ENCODE measurements at places on chromosomes 6 and 20. TPM values are rescaled to one million over a fixed set of nuclear protein-coding genes. Genes with fewer than 3 reads are reported as not detected.

Gene RPS6KA2
- total RNA-seq: 109 TPM

Gene ERGIC3
- 127 TPM for total RNA-seq

Gene SEMG1
- not detected for total RNA-seq

Gene FAM217A
- total RNA-seq: not detected

Gene SPAG4
- total RNA-seq: 5.0 TPM

Gene CNR1
- total RNA-seq: 7.1 TPM

Gene OR2B6
- not detected for total RNA-seq

DNA sequence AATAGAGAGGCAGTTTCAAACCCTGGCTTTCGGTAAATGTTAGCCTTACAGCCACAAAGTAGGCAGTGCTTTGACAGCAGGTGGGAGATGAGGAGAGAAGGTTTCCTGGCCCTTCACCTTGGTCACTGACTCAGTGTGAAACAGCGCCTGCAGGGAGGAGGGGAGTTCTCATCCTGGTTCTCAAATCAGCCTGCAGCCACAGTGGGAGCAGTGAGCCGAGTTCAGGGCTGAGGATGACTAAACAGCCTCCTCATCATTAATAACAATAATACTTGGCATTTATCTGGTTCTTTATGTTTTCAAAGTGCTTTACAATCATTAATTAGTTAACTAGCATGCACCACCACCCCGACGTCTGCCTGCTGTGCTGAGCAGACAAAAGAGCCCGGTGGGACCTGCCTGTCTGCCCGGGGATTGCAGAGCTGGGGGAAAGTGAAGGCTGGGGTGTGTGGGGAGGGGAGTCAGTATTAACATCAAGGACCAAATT lies 59.6 kb downstream of the PRDM1 start:
- DNase-seq: peak; percentile 86

DNA sequence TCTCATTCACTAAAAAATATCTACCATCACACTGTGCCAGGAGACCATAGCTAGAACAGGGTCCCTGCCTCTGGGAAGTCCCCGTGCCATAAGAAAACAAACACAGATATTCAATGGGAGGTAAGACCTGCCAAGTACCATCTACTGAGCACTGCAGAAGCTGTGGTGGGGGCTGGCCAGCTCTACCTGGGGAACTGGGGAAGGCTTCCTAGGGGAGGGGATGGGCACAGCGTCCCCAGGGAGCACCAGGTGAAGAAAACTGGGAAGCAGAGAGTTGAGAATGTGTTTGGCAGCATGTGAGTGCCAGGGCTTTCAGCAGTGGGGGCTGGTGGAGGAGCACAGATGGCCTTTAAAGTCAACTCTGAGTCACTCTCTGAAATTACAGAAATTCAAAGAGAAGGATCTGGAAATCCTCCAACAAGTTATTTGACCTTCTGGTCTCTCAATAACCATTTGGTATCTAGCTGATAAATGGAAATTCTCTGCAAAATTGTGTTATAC lies 85.2 kb downstream of the SHLD1 start:
- DNase-seq: no peak

GRCh38 chr6:134245706-134246105 lies 72.2 kb downstream of the SGK1 start:
- DNase-seq: no peak

GRCh38 chr6:73078333-73078862 lies 146.9 kb downstream of the KHDC1L start:
- no peak for DNase-seq

DNA sequence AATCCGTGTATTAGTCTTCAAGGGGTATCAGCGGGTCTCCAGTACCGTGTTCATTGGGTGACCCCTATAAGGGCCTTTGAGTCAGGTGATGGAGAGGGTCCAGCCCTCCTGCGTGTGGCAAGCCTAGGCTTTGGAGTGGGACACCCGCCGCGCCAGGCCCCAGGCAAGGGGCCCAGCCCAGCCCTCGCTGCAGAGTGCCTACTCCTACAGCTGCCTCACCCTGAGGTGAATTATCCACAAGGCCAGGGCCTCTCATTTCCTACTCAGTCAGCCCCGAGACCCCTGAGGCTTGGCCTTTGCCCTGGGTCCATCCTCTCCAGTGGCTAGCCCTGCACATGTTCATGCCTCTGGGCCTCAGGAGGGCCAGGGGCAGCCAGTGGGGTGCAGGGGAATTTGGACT lies 45.1 kb downstream of the TMEM242 start:
- no peak for DNase-seq

DNA sequence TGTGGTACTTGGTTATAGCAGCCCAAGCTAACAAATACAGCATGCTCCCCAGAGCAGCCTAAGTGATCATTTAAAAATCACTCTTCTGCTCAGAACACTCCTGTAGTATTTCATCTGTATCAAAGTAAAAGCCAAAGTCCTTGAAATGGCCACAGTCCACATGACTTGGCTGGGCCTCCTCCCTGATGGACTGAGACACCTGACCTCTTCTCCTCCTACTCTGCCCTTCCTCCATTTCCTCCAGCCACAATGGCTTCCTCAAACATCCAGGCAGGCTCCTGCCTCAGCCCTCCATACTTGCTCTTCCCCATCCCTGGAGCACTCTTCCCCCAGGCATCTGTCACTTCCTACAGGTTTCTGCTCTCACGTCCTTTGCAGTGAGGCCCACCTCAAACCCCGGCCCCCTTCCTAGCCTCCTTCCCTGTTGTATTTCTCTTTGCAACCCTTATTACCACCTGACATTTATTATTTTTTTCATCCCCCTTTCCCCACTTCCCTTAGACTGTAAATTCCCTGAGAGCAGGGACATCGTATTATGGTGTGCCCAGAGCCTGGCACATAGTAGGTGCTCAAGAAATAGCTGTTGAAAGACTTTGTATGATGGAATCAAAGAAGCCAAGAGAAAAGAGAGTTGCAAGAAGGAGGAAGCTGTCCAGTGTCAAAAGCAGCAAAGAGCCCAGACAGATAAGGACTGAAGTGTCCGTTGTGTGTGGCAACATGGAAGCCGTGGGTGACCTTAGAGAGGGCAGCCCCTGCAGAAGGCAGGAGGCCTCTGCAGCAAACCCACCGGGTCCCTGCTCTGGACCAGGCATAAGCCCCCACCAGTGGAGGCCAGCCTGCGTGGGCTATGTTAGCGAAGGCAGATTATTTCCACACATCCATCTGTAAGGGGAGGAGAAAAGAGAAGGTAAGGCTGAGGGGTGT lies 87.5 kb downstream of the TRERF1 start:
- DNase-seq: no peak

DNA sequence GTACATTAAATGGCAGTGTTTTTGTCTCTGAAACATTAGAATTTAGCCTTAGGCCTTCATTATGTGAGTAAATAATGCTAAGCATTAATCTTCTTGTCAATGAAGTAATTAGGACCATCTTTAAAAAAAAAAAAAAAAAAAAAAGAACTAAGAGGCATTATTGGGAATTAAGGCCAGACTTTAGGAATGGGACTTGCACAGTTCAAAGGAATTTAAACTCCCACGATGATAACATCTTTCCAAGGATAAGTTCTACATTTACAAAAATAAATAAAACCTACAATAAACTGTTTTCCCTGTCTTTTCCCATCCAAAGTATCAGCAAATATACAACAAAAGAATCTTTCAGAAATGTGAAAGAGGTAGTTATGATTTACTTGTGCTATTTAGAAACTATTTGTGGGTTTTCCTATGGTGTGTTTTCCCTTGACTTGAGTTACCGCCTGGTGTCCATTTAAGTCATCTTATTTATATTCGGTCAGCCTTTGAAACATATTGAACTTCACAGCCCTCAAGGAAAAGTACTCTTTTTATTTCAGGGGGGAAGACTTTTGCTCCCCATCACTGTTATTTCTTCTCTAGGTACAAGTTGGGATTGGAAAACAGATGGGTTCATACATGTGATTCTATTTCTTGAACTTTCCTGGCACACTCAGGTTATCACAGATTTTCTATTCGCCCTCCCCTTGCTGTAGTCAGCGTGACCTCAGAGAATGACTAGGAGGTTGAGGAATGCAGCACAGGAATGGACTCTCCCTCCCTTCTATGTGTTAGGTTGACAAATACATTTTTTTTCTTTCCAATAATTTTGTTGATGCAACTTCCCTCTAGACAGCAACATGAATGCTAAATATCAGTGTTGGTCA lies 13.6 kb downstream of the STMND1 start:
- no peak for DNase-seq

- DNase-seq: no peak
Observed at GRCh38 chr6:28134015-28134414, 7.7 kb upstream of the ZKSCAN8 start.

- DNase-seq: peak; percentile 62
Observed at GRCh38 chr6:15752820-15753219, 90.0 kb upstream of the DTNBP1 start.

GRCh38 chr20:48530957-48531356 lies 296.8 kb downstream of the PREX1 start:
- DNase-seq: no peak

- DNase-seq: no peak
Observed at GRCh38 chr6:139531148-139532115, 157.0 kb upstream of the CITED2 start.

GRCh38 chr6:90101403-90101802 lies 195.2 kb downstream of the BACH2 start:
- no peak for DNase-seq

GRCh38 chr6:6851059-6851948 lies 256.5 kb upstream of the RREB1 start:
- no peak for DNase-seq

- DNase-seq: no peak
Observed at GRCh38 chr6:130975325-130975724, 87.7 kb downstream of the EPB41L2 start.

DNA sequence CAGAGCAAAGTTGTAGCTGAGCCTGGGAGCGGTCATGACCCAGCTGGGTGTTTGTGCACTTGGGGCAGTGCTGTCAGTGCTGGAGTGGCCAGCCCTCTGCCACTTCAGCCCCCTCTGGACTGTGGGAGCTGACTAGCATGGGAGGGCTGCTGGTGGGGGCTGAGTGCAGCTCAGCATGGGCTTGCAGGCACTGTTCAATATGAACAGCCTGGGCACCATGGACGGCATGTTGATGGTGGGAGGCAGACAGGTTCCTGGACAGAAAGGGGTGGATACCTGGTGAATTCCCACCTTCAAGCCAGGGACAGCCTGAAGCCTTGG lies 50.5 kb downstream of the GGTLC1 start:
- peak; percentile 34 for DNase-seq

GRCh38 chr6:16716321-16716858 lies 44.9 kb downstream of the ATXN1 start:
- DNase-seq: no peak

DNA sequence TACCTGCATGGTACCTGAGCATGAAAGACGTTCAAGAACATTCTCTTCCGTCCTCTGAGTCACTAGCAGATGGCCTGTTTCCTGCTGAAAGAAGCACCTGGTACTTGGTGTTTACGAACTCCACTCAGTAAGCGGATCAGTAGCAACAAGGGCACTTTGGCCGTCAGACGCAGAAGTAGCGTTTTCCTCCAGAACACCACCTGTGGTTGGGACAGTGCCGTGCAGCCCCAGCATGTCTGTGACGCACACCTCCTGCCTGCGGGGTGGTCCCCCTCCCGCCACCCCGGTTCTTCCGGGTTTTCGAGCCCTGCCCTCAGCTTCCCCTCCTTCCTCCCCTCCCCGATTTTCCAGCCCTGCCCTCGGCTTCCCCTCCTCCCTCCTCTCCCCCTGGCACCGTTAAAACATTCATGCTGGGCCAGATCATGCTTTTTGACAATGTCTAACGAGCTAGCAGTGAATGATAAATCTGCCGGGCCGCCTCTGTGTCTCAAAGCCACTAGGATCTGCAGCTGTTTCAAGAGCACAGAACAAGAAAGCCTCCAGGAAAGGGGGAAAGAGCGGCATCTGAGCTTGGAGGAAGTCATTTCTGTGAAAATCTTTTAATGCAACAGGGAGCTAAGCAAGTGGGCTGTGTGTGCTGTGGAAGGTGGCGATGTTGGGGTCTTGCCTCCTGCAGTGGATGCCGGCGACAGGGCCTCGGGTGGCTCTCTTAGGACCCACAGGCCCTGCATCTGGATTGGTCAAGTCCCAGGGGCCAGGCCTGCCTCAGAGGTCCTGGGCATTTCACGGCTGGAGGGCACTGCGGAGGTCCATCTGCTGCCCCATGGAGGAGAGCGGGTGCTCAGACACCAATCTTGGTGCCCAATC lies 207.9 kb downstream of the ERMARD start:
- peak; percentile 91 for DNase-seq

GRCh38 chr6:35487658-35488516 lies 9.0 kb downstream of the TEAD3 start:
- no peak for DNase-seq

- no peak for DNase-seq
Observed at GRCh38 chr20:25257130-25257529, 9.2 kb downstream of the PYGB start.

GRCh38 chr6:34819571-34820480 lies 27.9 kb downstream of the BLTP3A start:
- no peak for DNase-seq

DNA sequence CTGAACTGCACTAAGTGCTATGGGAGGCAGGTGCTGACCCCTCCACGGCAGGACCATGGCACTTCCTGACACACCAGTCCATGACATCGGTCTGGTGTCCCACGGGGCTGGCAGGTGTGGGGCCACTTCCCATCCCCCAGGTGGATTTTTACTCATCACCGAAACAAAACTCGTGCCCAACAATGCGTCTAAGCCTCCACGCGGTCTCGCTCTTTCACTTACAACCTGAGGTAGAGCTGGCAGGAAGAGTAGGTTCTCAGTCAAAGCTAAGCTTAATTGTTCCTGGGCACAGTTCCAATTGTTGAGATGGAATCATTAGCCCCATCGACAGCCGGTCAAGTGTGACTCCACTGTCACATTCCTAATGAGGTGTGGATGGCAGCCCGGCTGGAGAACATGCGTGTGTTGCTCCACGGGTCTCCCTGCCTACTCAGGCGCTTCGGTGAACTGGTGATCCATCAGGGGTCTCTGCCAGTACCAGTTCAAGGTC lies 125.7 kb downstream of the SLC23A2 start:
- DNase-seq: no peak

- no peak for DNase-seq
Observed at GRCh38 chr6:106748547-106749207, 119.3 kb downstream of the QRSL1 start.

DNA sequence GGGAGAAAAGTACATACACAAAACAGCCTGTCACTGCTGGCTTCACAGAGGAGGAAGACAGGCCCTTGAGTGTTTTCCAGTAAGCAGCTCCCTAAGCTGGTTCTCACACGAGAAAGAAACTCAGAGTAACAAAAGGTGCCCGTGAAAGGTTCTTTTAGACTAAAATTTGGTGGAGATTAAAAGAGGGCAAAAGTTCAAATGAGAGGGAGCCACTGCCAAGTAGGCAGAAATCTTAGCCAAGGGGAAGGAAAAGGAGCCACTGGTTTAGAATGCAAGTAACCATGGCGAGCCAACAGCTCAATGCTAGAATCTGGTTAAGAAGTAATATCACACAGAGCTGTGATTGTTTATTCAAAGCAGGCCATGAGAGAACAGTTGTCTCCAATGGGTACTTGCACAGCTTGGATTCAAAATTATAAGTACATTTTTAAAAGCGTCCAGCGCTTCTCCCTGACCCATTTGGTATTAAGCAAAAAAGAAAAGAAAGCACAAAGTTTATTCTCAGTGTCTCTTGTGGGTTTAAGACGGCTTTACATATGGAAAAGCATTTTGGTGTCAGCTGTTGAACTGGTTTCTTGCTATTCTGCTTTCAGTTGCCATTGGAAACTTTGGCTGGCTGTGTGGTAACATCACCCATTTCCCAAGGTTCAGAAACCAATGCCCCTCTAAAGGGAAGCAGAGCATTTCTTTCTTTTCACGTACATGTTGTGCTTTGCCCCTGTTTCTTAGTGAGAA lies 648.5 kb downstream of the RNF144B start:
- no peak for DNase-seq

- no peak for DNase-seq
Observed at GRCh38 chr6:32128751-32129296, 778 bp upstream of the ATF6B start.

GRCh38 chr20:584161-584970 lies 25.7 kb downstream of the TCF15 start:
- no peak for DNase-seq
